ENCODE measurements at places on chromosomes 12 and 14. TPM values are rescaled to one million over a fixed set of nuclear protein-coding genes. Genes with fewer than 3 reads are reported as not detected.
A peak's percentile ranks its signal among the peaks of the same experiment; 100 is the strongest.

The CCDC196 gene
- total RNA-seq, result not detected

The LGMN gene
- 2.5 TPM for total RNA-seq

The DBX2 gene
- not detected for total RNA-seq

The TRIP11 gene
- total RNA-seq, result 47.2 TPM

The PPFIA2 gene
- not detected for total RNA-seq

The PDE3A gene
- not detected for total RNA-seq

The PAWR gene
- total RNA-seq, result 4.4 TPM

The BLTP3B gene
- total RNA-seq, result 44.7 TPM

The CLEC1A gene
- total RNA-seq, result not detected

The ASPG gene
- not detected for total RNA-seq

The ARMH4 gene
- not detected for total RNA-seq

The DNAJC22 gene
- total RNA-seq, result 0.05 TPM

The SERPINA6 gene
- total RNA-seq, result not detected

The CCDC175 gene
- total RNA-seq, result not detected

The GCH1 gene
- 35.3 TPM for total RNA-seq

GRCh38 chr12:49708851-49709250, 1.6 kb upstream of the FMNL3 start:
- H3K4me3 ChIP-seq, result no peak overlapping the region
- H3K27me3 ChIP-seq, result peaks cover 9% of the 10 kb centered on the region
- H3K27ac ChIP-seq, result no peak overlapping the region
- no peak for DNase-seq
- peaks cover 29% of the 10 kb centered on the region for H3K4me1 ChIP-seq

GRCh38 chr12:2363836-2364609, 311.2 kb downstream of the CACNA1C start:
- peaks cover 16% of the 10 kb centered on the region for H3K27me3 ChIP-seq
- no peaks in the 10 kb centered on the region for H3K36me3 ChIP-seq
- H3K27ac ChIP-seq, result no peak overlapping the region
- DNase-seq, result no peak
- peaks cover 14% of the 10 kb centered on the region for H3K4me1 ChIP-seq

DNA sequence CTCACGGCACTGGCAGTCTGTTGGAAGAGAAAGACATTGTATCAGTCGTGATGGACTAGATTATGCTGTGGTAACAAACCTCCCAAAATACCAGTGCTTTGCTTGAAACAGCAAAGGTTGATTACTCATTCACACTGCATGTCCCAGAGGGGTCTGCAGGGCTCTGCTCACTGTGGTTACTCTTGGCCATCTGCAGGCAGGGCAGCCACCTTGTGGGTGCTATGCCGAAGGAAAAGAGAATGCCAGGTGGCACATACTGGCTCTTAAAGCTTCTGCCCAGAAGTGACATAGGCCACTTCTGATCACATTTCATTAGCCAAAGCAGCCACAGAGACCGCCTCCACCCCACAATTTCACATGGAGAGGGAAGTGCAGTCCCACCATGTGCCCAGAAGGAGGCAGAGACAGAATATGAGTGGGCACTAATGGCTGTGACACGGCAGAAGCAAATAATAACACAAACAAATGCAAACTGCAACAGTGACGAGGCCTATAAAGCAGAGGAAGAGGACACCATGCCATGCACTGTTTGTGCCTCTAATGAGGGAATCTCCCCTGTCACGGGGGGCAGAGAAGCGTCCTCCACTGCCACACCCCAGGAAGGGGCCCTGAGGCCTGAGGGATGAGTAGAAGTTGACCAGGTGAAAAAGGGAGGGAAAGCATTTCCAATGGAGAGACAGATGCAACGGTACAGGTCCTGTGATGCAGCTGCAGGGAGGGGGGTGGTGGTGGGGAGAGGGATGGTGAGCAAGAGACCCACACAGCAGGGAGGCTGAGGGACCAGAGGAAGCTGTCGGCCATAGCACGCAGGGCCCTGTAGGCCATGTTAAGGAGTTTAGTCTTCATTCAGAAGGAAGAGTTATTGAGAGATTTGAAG, 51.7 kb upstream of the KICS2 start:
- H3K27me3 ChIP-seq, result no peaks in the 10 kb centered on the region
- DNase-seq, result no peak
- H3K36me3 ChIP-seq, result no peaks in the 10 kb centered on the region
- H3K27ac ChIP-seq, result no peak overlapping the region
- H3K4me1 ChIP-seq, result no peaks in the 10 kb centered on the region
- no peak overlapping the region for H3K4me3 ChIP-seq

GRCh38 chr12:118290130-118290529, 82.6 kb downstream of the TAOK3 start:
- H3K27me3 ChIP-seq, result no peaks in the 10 kb centered on the region
- H3K36me3 ChIP-seq, result peaks cover 5% of the 10 kb centered on the region
- no peak overlapping the region for H3K4me3 ChIP-seq
- no peak overlapping the region for H3K27ac ChIP-seq
- DNase-seq, result no peak

- H3K36me3 ChIP-seq, result peaks cover 12% of the 10 kb centered on the region
- H3K4me3 ChIP-seq, result no peak overlapping the region
- no peak overlapping the region for H3K27ac ChIP-seq
- no peak for DNase-seq
- no peaks in the 10 kb centered on the region for H3K27me3 ChIP-seq
Observed at GRCh38 chr12:92581604-92582003, 121.2 kb upstream of the PLEKHG7 start.

- H3K4me1 ChIP-seq, result peaks cover 13% of the 10 kb centered on the region
- H3K36me3 ChIP-seq, result no peaks in the 10 kb centered on the region
- peaks cover 24% of the 10 kb centered on the region for H3K27me3 ChIP-seq
- H3K27ac ChIP-seq, result peak overlapping the region; percentile 74
- H3K4me3 ChIP-seq, result peak overlapping the region; percentile 89
- no peak for DNase-seq
Observed at GRCh38 chr12:29147731-29148595, 1.1 kb upstream of the FAR2 start.

DNA sequence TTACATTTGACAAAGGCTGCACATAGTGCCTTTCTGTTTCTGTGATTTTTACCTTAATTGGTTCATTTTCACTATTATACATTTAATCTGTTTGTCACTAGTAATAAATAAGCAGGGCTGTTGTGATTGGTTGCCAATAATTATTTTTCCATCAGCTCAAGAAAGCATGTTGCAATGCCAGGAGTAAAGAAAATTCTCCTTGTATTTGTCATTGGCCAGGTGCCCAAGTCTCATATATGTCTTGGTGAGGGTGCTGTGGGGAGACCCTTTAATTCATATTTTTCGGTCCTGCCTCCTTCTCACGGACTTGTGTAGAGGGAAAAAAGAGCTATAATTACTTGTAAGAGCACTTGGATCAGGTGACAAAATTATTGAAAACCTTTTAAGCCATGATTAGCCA, 108.0 kb downstream of the KITLG start:
- H3K27ac ChIP-seq, result no peak overlapping the region
- no peaks in the 10 kb centered on the region for H3K4me1 ChIP-seq
- H3K36me3 ChIP-seq, result no peaks in the 10 kb centered on the region
- no peak for DNase-seq
- no peaks in the 10 kb centered on the region for H3K27me3 ChIP-seq

GRCh38 chr14:89425931-89426330, 8.9 kb upstream of the FOXN3 start:
- H3K4me1 ChIP-seq, result peaks cover 92% of the 10 kb centered on the region
- peak; percentile 32 for DNase-seq
- H3K4me3 ChIP-seq, result peak overlapping the region; percentile 47
- H3K27me3 ChIP-seq, result no peaks in the 10 kb centered on the region
- H3K36me3 ChIP-seq, result peaks cover 2% of the 10 kb centered on the region
- peak overlapping the region; percentile 51 for H3K27ac ChIP-seq

DNA sequence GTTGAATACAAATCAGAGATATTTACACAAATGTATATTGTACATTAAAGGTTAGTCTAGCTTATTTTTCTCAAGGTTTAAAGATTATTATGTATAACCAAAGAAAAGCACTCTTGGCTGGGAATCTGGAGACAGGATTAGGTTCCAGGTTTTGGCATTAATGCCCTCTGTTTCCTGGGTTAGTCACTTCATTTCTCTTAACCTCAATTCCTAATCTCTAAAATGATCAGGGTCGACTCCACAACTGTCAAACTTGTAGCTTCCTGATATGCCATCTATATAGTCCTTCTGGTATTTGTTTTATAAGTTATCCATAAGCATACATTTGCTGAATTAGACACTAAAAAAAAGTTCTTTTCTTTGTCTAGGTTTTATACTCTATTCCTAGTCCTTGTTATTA, 2.6 kb downstream of the ITPR2 start:
- no peak for DNase-seq
- peak overlapping the region; percentile 75 for H3K4me3 ChIP-seq
- H3K36me3 ChIP-seq, result peaks cover 1% of the 10 kb centered on the region

GRCh38 chr12:15854916-15855315, 27.3 kb upstream of the STRAP start:
- no peak overlapping the region for H3K4me3 ChIP-seq
- H3K4me1 ChIP-seq, result no peaks in the 10 kb centered on the region
- no peaks in the 10 kb centered on the region for H3K36me3 ChIP-seq
- H3K27me3 ChIP-seq, result peaks cover 6% of the 10 kb centered on the region

DNA sequence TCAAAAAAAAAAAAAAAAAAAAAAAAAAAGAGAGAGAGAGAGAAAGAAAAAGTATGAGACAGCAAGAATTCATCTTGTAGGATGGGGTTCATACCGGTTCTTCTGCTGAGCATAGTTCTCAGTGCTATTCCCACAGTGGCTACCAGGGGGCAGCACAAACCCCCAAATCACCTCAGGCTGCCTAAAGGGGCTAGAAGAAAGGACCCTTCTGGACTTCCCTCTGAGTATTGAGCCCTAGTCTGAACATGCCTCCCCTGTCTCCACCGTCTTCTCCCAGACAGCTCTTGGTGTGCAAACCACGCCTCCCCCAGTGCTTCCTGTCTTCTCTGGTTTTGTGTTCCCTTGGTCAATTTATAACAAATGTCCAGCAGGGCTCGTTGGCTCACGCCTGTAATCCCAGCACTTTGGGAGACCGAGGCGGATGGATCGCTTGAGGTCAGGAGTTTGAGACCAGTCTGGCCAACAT, 31.3 kb upstream of the SMUG1 start:
- H3K27ac ChIP-seq, result no peak overlapping the region
- peak; percentile 81 for DNase-seq
- H3K36me3 ChIP-seq, result no peaks in the 10 kb centered on the region
- no peak overlapping the region for H3K4me3 ChIP-seq
- peaks cover 24% of the 10 kb centered on the region for H3K4me1 ChIP-seq
- H3K27me3 ChIP-seq, result peaks cover 28% of the 10 kb centered on the region

GRCh38 chr12:50387972-50388478, 8.4 kb downstream of the FAM186A start:
- no peaks in the 10 kb centered on the region for H3K36me3 ChIP-seq
- no peak overlapping the region for H3K27ac ChIP-seq
- H3K4me3 ChIP-seq, result no peak overlapping the region
- no peaks in the 10 kb centered on the region for H3K27me3 ChIP-seq
- no peaks in the 10 kb centered on the region for H3K4me1 ChIP-seq

DNA sequence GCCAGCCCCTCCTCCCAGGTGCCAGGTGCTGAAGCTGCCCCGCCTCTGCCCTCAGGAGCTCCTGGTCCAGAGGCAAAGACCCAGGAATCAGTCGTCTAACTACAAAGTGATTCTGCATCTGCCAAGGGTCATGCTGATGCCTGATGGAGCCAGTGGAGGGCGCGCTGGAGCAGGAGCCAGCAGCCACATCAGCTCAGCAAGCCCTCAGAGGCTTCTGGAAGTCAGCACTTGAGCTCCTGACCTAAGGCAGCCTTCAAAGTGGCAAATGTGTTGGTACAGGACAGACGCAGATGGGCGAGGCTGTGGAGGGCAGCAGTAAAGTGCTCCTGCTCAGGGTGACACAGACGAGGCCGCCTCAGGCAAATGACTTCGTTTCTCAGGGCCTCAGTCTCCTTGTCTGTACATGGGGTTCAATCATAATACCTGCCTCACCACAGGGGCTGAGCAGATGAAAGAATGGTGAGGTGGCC, 10.9 kb downstream of the C12orf43 start:
- no peaks in the 10 kb centered on the region for H3K4me1 ChIP-seq
- H3K36me3 ChIP-seq, result peaks cover 5% of the 10 kb centered on the region
- peak; percentile 69 for DNase-seq
- no peaks in the 10 kb centered on the region for H3K27me3 ChIP-seq
- no peak overlapping the region for H3K4me3 ChIP-seq

DNA sequence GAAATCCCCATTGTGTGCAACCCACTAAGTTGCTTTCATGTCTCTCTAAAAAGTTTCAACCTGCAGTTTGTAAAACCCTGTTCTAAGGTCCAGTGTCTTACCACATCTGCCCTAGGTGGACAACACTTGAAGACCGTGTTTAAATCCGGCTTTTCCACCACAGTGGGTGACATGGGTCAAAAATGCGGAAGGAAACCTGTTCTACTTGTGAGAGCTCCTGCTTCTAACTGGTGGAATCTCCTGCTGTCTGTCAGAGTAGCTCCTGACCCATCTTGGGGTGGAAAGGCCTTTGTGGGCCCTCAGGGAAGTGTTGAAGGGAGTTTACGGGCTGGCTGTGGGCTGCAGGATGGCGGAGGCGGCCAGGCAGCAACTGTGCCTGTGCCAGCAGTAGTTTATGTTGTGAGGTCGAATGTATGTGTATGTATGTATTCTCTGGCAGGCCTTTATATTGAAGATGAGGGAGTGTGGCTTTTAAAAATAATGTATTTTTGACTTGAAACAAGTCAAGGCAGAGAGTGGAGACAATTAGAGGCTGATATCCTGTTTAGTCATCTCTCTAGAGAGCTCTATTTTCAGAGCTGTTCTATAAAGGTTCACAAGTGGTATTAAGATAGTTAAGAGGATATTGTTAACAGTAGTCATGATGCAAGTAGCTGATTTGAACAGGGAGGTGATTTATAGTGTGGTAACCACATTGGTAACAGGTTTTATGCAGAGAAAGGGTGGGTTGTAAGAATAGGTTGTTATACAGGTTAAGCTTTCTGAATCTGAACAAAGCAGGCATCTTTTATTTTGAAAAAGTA, 67.0 kb downstream of the PRKCH start:
- H3K27ac ChIP-seq, result no peak overlapping the region
- no peaks in the 10 kb centered on the region for H3K27me3 ChIP-seq
- H3K4me3 ChIP-seq, result no peak overlapping the region
- no peaks in the 10 kb centered on the region for H3K4me1 ChIP-seq
- peak; percentile 45 for DNase-seq

GRCh38 chr12:2460051-2460670, 334.6 kb upstream of the FKBP4 start:
- no peak overlapping the region for H3K4me3 ChIP-seq
- H3K27ac ChIP-seq, result no peak overlapping the region
- no peak for DNase-seq
- no peaks in the 10 kb centered on the region for H3K27me3 ChIP-seq

DNA sequence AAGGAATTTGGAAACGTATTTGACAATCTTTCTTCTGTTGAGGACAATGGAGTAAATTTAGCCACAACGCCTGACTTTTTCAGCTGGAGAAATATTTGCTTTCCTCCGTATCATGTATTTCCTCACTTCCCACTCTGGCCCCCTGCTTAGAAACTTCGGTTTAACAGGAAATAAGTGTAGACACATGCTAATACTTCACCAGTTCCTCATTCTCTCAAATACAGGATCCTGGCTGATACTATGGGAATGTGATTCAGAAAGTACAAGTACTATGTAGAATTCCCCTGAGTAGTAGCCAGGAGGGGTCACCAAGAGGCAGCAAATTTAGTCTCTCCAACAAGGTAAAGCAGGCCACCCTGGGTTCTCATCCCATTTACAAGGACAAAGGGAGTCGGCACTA, 58.0 kb downstream of the FAR2 start:
- no peaks in the 10 kb centered on the region for H3K36me3 ChIP-seq
- no peak overlapping the region for H3K4me3 ChIP-seq
- H3K27me3 ChIP-seq, result no peaks in the 10 kb centered on the region
- DNase-seq, result no peak

- H3K36me3 ChIP-seq, result no peaks in the 10 kb centered on the region
- no peak for DNase-seq
- peak overlapping the region; percentile 39 for H3K4me3 ChIP-seq
- no peak overlapping the region for H3K27ac ChIP-seq
Observed at GRCh38 chr12:89857652-89858274, 149.1 kb upstream of the ATP2B1 start.
